M059J (cell line): ENCODE measurements at places on chromosomes 3 and 15.

GRCh38 chr3:28118087-28118486, 123.3 kb upstream of the CMC1 start:
- DNase-seq: no peak

DNA sequence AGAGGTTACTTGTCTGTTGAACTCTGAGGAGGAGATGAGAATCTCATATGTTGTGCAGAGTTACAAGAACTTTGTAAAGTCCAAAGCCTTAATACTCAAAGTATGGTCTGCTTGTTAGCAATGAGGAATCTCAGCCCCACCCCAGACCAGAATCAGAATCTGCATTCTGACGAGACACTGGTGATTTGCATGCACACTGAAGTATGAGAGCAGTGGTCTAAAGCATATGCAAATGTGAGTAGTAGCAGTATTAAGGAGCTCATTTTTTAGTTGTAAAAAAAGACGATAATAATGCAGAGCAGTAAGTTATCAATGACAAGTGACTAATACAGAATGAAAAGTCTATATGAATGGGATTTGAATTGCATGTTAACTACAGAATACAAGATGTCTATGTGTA, 327.7 kb downstream of the RYR3 start:
- DNase-seq: no peak

DNA sequence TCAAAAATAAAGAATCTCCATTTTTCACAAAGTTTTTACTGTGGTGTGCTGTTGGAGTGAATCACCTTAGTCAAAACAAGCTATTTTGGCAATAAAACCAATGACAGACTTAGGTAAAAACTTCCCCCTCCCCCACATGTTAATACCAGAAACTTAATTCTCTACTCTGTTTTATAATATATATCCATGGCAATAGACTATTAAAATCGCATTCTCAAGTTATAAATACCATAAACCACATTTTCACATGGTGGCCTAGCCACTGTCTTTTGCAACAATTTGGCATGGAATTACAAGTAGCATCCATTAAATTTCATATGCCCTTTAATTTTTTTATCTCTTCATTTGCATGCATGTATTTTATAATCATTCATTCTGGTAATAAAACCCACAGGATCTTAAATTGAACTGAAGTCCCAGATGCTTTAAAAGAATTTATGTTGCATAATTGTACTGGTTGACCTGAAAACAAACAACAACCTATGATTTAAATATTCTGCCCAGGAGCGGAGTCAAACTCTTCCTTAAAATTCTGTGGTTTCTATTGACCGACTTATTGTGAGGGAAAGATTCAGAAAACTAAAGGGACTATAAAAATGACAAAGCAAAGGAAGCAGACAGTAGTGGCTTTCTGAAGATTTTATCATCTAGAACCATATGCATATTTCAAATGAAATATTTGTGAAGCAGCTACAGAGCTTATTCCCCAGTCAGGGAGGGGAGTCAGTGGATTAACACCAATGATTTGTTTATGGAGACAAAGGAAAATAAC, 229.0 kb upstream of the TBL1XR1 start:
- peak; percentile 70 for DNase-seq

- DNase-seq: no peak
Measured at GRCh38 chr3:42472555-42472954, 29.9 kb upstream of the VIPR1 start.

DNA sequence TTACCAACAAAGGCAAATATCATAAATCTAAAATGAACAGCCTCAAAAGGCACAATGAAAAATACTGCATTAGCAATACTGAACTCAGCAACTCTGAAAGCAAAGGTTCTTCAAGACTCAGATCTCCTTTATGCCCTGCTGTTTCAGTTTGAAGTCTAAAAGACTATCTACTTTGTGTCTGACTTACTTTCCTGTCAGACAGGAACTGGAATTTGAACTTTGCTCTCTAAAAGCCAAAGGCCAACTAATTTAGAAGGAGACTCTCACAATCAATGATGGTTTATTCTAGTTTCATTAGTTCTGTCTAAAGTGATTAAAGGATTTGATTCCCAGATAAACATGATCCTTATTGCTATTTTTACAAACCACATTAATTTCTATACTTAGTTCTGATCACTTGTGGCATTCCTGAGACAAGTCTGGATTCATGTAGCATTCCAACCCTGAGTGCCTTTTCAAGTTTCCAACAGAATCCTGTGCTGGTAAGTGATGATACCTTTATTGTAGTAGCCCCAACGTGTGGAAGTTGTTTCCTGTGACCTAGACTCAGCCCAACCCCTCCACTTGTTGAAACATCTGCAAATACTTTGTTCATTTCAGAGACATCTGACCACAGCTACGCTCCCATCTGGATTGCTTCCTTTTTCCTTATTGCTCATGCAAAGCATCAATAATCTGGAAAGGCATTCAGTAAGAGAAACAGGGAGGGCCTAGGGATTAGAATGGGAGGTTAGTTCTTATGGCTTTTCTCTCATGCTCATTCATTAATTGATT, 14.9 kb upstream of the LEKR1 start:
- no peak for DNase-seq

DNA sequence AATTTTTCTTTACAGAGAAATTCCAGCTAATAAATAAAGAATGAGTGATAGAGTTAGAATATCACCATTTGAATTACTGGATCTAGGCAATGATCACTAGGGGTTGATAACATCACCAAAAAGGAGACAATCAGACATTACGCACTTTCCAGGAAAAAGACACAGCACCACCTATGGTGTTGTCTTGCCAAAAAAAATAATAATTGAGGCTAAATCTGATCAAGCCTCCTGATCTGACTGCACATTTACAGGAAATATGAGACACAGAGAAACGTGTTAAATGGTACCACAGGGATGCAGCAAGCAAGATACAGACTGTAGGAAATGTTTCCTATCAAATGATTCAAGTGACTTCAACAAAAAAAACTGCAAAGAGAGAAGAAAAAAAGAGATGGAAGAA, 92.8 kb downstream of the EOMES start:
- no peak for DNase-seq

DNA sequence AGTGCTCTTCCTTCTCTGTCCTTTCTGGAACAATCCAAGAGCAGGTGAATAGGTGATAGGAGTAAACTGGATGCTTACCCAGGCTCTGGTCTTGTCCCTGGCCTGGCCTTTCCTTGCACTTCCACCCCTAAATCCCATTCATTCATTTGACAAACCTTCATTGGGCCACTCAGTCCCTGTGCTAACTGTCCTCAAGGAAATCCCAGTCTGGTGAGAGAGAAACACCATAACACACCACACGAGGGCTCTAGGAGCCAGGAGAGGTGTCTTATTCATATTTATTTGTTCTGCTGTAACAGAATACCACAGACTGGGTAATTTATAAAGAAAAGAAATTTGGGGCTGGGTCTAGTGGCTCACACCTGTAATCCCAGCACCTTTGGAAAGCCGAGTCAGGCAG, 22.8 kb downstream of the EFCC1 start:
- peak; percentile 49 for DNase-seq

- no peak for DNase-seq
Measured at GRCh38 chr3:128648940-128649663, 1.5 kb downstream of the RPN1 start.

- no peak for DNase-seq
Measured at GRCh38 chr15:54347082-54347827, 369.0 kb downstream of the UNC13C start.

- no peak for DNase-seq
Measured at GRCh38 chr3:141103067-141103466, 51.9 kb downstream of the SPSB4 start.

DNA sequence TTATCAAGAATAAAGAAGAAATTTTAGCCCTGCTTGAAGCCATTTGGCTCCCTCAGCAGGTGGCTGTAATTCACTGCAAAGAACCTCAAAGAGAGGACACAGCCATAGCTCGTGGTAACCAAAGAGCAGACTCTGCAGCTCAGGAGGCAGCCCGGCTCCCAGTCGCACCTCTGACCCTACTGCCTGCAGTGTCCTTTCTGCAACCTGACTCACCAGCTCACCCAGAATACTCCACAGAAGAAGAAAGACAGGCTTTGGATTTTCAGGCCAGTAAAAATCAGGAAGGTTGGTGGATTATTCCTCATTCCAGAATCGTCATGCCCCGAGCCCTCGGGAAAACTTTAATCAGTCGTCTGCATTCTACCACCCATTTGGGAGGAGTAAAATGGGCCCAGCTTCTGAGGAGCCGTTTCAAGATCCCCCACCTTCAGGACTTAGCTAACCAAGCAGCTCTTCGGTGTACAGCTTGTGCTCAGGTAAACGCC, 38.6 kb downstream of the ZBTB11 start:
- DNase-seq: peak; percentile 25

DNA sequence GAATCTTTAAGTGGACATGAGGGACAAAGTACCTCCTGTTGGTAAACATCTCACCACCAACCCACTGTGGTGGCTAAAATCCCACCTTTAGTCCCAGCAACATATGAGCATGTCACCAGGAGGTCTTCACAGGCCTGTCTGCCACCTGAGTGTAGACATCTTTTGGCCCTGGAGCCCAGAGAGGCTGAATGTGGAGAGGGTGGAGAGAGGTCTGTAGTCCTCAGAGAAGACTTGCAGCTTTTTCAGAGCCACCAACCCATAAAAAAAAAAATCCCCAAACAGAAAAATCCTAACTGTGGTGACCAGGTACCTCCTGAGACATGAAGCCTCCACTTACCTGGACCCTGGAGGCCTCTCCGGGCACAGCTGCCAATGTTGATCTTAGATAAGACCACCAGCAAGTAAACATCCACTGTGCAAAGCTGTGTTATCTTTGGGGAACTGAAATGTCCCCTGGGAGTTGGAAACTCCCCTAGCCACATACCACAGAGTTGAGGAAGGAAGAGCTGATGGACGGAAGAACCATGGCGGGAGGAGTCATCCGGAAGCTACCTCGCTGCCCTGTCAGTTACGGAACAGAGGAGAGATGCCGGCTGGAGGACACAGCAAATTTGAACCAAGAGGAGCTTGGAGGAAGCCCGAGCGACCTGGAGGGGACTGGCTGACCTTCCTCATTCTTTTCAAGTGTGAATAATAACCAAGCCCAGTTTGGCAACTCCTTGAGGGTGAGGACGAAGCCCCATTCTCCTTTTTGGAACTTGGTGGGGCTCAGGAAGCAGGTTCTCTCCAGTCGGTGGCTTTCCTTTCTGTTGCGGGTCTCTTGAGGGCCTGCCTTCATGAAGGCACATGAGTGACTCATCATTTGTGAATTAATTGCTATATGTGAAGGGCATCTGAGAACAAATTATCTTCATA, at the start of gene GHRL:
Gene GHRL, minus strand, starts transcription at position 443 of the 915 bp plus-strand sequence. CDS start 2,767 bp downstream, outside the sequence.
- no peak for DNase-seq

DNA sequence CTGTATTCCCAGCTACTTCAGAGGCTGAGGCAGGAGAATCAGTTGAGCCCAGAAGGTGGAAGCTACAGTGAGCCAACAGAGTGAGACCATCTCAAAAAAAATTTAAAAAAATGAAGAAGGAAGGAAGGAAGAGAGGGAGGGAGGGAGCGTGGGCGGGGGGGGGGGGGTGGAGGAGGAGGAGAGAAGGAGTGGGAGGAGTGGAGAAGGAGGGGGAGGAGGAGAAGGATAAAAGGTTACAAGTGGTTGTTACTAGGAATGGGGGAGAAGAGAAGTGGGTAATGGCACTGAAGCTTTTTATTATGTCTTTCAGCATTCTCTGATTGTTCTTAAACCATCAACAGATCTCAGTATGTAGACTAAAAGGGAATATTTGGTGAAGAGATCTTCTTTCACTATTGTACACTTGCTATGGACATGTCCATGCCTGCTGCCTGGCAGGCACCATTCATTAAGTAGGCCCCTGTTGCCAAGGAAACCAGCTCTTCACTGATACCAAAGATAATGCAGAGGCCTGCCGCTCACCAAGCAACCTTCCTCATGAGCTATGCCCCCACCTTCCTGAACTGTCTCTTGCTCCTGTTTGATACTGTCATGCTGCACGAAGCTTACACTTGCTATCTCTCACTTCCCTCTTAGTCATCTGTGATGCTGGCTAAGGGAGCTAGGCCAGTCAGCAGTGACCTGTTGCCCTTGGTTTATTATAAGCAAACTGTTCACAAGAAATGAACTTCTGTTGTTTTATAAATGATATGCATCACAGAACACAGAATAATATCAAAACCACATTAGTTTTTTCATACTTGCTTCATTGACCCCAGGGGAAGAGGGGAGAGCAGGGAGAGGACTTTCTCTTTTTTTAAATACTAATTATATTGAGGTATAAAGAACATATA, 23.1 kb downstream of the EPM2AIP1 start:
- peak; percentile 84 for DNase-seq
